ENCODE measurements at places on chromosomes 4 and X.

- DNase-seq: no peak
Observed at GRCh38 chrX:40022421-40022820, 75.3 kb downstream of the BCOR start.

GRCh38 chr4:173449380-173449717 is 50.4 kb upstream of the SCRG1 start:
- DNase-seq: no peak

GRCh38 chr4:105808750-105809041 is 86.6 kb upstream of the NPNT start:
- DNase-seq: peak; percentile 85

- no peak for DNase-seq
Observed at GRCh38 chrX:68686097-68686977, 38.9 kb downstream of the STARD8 start.

DNA sequence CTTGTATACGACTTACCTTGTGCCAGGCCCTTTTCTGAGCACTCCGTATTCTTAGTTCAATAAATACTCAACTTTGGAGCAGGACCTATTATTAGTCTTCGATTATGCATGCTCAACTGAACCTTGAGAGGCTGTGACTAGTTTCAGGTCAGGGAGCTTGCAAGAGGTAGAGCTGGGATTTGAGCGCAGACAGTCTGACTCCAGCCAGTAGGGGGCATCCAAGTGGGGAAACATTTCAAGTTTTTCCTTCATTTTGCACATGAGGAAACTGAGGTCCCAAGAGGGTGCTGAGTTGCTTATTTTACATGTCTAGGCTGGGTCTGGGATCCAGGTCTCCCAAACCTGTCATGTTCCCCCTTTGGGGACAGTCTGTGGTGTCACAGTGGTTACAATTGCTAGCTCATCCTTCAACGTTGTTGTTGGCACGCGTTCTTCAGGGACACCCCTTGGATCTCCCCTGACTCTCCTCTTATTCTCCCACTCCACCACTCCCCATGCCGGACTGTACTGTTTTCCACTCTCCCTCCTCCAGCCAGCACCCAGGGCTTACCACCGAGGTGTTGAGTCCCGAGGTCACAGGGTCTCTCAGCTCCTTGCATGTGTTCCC is 6.7 kb upstream of the PRICKLE3 start:
- peak; percentile 17 for DNase-seq

GRCh38 chrX:43743100-43743822 is 87.2 kb downstream of the MAOA start:
- DNase-seq: no peak

- no peak for DNase-seq
Observed at GRCh38 chr4:136831553-136831952, 700.7 kb downstream of the PCDH18 start.

- DNase-seq: no peak
Observed at GRCh38 chr4:41839916-41840854, 91.7 kb upstream of the PHOX2B start.

DNA sequence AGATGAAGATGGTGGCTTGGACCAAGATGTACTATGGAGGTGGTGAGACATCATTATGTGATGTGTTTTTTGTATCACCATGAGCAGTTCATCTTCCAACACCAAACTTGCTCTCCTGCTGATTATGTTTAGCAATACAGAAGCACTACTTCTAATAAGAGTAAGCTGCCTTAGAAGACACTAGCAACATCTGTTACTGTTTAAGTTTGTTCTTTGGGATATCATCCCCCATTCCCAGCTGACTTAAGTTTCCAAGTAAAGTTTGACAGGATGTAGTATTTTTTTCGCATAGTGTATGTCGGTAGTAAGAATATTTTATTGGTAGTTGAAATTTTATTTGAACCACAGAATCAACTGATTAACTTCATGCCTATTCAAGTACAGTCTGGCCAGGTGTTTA is 123.5 kb upstream of the BMPR1B start:
- peak; percentile 72 for DNase-seq

GRCh38 chr4:61772126-61772525 is 572.0 kb downstream of the ADGRL3 start:
- DNase-seq: peak; percentile 57

DNA sequence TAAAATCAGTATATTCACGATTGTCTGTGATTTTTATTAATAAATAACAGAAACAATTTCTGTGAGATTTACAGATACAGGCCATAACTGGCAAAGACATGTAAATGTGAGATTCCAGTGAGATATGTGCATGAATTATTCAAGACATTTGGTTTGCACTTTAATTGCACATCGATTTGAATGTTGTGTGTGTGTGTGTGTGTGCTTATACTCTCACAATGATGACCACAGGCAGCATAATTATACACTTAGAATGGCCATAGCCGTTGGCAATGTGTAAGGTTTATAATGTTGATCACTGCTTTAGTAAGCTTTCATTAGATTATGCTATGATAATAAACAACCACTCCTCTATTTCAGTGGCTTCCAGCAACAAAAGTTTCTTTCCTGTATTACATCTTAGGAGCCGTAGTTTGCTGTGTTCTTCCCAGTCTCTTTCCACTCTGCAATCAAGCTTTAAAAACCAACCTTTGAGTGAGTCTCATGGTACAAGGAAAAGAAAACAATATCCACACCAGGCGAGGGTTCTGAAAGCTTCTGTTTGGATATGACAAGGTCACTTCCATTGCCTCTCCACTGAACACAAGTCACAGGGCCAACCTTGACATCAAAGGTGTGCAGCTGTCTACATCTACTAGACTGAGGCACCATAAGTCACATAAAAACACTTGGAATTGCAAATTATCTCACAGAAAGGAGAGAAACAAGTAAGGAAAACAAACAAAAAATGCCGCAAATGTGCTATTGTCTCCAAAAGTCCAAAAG is 897.7 kb downstream of the RAB28 start:
- no peak for DNase-seq

DNA sequence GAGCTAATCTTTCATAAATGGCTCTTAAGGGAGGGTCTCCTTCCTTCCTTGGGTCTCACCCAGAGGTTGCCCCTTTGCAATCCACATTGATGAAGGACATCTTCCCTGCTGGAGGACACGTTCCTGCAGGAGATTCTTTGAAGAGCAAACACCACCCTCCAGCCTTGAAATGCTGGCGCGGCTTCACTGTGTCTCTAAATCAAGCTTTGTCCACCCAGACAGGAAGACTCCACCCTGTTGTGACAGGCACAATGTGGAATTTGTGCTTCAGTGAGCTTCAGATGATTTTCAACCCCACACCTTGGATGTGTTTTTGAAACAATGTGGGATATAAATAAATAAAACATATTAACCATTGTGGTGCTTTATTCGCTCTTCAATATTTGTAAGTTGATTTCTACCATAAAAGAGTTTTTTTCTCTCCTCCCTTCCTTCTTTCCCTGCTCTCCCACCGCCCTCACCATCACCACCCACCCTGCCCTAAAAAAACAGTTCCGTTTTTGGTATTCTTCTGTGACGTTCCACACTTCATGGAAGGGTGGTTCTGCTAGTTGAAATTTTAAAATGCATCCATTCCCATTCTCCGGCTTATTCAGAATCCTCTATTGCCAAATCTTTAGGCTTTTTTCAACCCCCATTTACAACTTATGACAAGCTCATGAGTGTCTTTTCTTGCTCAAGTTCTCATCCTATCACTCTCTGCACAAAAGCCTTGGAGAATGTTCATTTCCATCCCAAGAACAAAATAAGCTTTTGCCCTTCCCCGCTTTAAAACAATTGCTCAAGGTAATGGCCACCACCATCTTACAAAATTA is 264.3 kb downstream of the RAPGEF2 start:
- DNase-seq: peak; percentile 67

- DNase-seq: no peak
Observed at GRCh38 chr4:15936495-15936894, 2.0 kb downstream of the FGFBP1 start.

DNA sequence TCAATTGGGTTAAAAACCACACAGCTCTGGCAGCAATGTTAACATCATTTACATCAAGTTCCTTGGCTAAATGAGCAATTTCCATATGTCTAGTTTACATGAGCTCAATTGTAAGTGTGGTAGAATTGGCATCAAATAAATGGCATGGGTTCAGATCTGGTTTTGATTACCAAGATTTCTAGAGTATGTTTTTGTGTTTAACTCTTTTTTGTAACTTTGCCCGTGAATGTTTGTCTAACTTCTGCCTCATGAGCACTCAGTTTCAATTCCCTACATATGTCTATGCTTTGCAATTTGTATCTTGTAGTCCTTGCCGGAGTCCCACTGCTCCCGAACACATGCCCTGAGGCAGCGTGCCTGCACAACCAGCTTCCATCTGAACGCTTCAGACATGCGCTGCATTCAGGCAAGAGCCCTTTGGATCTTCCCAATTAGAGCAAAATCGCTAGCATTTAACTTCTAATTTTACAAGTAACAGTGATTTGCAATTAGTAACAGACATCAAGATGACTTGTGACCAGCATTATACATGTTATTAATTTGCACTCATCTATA is 644.4 kb downstream of the TRIML1 start:
- DNase-seq: peak; percentile 7
